ENCODE measurements at places on chromosomes 3 and 15.

GRCh38 chr3:171435143-171435542, 25.1 kb downstream of the TNIK start:
- DNase-seq = no peak

GRCh38 chr3:20974396-20974795, 776.6 kb downstream of the ZNF385D start:
- DNase-seq = no peak

DNA sequence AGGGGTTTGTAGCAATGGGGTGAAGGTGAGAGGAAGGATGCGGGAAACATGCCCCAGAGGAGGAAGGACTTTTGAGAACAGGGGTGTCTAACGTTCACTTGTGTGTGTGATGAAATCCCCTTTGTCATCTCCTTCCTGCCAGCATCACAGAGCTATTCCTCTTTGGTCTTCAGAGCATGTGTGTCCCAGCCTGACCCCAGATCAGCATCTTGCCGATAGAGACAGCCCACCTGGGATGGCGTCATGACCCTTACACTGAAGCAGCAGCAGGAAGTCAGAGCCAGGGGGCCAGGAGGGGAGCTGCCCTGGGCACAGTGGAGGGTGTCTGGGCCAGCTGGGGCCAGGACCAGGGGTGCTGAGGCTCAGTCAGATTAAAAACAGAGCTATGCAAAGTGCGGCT, 29.9 kb upstream of the GRIP2 start:
- no peak for DNase-seq

DNA sequence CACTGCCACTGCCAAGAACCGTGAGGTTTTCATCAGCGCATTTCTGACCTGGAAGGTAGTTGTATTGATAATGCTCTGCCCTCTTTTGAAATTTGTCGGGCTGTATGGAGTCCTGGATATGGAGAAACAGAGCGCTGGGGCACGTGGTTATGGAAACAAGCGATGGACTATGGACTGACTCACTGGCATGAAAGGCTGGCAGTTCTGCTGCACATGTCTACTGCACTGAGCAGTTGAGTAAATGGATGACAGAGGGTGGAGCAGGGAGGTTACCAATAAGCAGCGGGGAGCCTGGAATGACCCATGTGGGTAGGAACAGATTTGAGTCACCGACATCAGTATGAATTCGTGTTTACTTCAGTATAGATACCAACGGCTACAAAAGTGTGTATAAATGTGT, 429.5 kb downstream of the OCA2 start:
- no peak for DNase-seq

DNA sequence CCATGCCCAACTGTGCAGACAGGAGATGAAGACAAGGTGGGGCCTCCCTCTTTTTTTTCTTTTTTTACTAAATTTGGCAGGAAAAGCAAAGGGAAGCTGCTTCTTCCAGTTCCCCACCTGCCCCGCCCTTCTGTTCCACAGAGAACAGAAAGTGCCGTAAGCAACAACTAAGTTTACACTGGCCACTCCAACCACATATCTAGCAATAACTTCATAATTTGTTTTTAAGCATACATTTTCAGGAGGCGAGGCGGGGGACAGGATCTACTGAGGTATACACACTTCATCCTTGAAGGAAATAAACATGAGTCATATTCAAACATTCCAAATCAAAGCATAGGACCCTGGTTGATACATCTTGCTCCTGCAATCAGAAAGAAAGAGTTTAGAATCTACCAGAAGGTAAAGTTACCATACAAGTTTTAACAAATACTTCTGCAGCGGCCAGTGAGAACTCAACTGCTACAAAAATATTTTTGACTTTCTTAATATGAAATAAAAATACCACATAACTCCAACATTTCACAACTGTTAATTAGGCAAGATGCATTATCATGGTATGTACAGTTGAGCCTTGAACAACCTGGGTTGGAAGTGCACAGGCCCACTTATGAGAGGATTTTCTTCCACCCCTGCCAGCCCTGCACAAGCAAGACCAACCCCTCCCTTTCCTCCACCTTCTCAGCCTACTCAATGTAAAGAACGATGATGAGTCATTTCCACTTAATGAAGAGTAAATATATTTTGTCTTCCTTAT, 50.7 kb downstream of the FOXP1 start:
- DNase-seq = no peak

All from HCT116 (cell line).